T-helper 2 cell treated with Interferon-gamma antibody and Interleukin-4, amounts not matched to agents 5 μg/mL and 100 μg/mL, for 36 hours (primary cell): ENCODE measurements at places on chromosomes 7 and 10.

GRCh38 chr10:19498393-19499290 lies 317.6 kb upstream of the PLXDC2 start:
- DNase-seq = no peak

DNA sequence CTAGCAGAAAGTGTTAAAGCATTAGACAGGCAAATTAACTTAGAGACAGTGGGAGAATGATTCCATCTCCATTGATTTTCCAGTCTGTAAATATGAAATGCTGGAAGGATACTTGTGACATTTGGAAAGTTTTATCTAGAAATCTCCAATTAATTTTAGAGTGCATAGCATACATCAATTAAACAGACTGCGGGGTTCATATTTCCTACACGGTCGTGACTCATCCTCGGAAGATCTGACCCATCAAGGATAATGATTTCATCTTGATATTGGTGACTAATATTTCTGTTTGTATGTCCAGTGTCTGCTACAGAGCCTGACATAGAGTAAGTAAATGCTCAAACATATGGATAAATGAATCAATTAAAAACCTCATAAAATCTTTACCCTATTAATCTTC lies 474.9 kb downstream of the KCNMA1 start:
- DNase-seq = no peak

DNA sequence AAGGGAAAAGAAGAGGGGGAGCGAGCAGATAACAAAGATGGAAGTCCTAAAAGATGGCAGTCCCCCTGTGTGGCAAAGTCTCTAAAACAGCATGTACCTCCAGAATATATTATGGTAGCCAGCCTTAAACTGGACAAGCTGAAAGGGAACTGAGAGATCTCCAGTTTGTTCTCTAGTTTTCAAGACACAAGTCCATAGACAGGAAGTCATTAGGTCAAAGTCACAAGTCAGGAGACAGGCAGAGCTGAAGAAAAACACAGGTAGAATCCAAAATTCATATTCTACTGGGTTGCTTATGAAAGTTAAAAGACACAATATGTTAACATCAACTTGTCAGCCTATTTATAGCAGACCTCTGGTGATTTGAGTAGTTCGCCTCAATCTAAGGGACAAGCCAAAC lies 38.7 kb downstream of the FAM107B start:
- DNase-seq = no peak

GRCh38 chr7:138359870-138360559 lies 100.0 kb upstream of the TRIM24 start:
- no peak for DNase-seq

DNA sequence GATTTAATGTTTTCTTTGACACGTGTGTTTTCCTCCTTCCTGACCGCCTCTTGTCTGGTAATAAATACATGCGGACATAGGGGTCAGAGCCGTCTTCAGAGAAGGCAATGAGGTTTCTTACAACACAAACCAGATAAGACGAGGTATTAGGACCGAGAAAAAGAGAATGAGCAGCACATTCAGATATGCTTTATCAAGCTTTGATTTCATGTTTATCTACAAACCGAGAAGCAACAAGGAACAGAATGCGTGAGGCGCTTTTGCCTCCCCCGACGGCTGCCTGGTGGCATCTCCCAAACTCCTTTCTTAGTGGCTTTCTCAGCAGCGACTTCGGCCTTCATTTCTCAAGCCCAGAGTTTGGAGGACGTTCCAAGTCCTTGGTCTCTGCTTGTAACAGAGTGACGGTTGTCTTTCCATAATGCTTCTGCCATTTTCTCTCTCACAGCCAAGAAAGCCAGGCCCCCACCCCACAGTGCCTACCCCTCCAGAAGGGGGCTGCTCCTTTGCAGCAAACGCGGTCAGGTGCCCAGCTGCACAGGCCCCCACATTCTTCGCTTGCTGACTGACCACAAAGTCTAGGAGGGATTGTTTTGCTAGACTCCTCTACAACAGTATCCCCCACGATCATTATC lies 32.6 kb upstream of the NCAPG2 start:
- DNase-seq = no peak

DNA sequence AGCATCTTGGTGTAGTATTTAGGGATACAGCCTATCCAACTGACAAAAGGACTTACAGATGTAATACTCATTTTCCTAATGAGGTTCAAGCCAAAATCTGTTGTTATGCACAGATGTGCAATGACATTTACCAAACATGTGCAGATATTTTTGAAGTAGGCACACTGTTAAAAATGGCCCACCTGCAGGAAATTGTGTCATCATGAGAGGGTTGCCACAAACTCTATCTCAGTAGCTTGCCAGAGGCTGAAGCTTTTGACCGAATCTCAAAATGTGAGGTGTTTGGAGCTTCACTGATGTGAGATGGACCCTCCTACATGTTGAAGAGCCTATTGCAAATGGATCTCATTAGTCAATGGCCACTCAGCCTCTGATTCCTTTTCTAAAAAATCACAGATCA lies 89.7 kb upstream of the CSTF2T start:
- no peak for DNase-seq

DNA sequence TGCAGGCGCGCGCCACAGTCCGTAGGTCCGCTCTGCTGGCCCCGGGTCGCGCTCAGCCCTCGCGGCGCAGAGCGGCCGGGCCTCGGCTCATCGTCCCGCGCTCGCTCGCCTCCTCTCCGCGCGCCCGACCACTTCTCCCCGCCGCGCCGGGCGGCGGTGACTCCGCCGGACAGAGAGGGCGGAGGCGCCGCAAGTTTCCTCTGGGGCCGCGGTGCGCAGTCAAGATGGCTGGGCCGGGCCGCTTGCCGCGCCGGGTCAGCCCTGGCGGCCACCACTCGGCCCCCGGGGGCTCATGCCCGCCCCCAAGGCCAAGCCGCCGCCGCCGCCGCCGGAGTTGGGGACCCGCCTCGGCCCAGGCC lies 441 bp downstream of the FZD8 start:
- DNase-seq = peak; percentile 14
